Esophagus mucosa (tissue), 1 donor: ENCODE measurements at places on chromosomes 13 and 19.
A peak's percentile ranks its signal among the peaks of the same experiment; 100 is the strongest.

DNA sequence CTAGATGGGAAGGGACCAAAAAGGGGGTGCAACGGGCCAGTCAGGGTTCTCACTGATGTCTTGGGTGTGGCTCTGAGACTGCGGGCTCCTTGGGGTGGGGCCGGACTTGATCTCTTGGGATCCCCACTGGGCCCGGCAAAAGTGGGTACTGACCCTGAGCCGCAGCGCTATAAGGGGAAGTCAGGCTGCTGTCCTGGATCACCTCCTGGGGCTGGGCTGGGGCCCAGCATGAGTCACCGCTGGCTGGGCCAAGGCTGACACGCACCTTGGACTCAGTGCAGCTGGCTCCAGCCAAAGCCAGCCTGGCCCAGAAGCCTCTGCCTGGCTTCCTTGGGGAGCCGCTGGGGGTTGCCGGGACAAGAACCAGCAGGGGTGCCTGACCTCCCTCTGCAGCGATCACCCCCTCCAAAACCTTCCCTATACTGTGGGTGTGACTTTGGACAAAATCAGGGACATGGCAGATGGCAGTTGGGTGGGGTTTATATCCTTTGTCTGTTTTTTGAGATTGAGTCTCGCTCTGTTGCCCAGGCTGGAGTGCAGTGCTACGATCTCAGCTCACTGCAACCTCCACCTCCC is 617 bp upstream of the IQCN start:
- ATAC-seq = peak; percentile 80

DNA sequence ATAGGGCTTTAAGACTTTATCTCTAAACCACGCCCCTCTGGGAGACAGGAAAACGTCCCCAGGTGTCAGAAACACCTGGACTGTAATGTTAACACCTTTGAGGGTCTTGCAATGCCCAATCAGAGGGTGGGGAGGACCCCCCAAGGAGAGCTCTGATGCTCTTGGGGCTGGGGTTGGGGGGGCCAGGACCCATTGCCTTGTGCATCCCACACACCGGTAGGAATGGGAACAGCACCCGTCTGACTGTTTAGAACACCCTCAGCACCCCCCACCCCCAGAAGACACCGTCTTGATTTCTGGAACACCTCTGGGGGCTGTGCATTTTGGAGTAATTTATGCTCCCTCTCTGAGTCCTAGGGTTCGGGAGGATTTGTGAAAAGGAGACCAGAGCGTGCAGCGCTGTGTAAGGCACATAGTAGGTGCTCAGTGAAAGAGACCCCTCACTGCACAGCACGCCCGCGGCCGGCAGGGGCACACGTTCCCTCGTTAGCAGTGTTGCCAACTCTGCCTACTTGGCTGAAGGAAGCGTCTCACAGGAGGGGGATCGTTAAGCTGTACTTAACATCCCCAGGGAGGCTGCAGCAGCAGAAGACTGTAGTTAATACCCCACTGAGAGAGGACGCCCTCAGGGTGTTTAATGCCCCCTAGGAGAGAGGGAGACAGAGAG is 2.8 kb upstream of the ERFL start:
- ATAC-seq = no peak

- ATAC-seq = no peak
Observed at GRCh38 chr19:38370299-38370698, 4.1 kb upstream of the PSMD8 start.

DNA sequence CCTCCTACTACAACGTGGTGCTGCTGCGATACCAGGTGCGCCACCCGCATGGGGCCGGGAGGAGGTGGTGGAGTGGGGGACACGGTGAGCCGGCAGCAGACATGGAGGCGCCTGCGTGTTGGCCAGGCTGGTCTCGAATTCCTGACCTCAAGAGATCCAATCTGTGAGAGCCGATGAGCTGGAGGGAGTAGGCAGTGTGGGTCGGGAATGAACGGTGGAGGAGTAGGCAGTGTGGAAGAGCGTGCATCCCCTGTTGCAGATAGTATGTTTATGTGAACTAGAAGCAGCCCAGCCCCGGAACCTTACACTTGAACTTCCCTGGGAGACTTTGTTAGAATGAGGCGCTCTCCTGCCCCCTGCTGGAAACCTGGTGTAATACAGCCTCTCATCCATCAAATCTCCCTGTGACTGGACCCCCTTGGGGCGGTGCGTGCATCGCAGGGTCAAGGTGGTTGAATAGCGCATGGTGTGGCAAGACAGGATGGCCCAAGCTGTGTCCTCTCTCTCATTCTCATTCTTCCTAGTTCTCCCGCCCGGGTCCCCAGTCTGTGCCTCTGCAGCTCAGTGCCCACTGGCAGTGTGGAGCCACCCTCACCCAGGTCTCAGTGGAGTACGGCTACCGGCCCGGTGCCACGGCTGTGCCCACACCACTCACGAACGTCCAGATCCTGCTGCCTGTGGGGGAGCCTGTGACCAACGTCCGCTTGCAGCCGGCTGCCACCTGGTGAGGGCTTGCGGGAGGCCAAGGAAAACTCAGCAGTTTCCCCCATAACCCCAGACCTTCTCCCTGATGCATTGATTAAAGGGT is 10.5 kb upstream of the B3GNT3 start:
- ATAC-seq = peak; percentile 56

GRCh38 chr19:35468637-35469036 is 20.6 kb downstream of the FFAR2 start:
- ATAC-seq = peak; percentile 92

DNA sequence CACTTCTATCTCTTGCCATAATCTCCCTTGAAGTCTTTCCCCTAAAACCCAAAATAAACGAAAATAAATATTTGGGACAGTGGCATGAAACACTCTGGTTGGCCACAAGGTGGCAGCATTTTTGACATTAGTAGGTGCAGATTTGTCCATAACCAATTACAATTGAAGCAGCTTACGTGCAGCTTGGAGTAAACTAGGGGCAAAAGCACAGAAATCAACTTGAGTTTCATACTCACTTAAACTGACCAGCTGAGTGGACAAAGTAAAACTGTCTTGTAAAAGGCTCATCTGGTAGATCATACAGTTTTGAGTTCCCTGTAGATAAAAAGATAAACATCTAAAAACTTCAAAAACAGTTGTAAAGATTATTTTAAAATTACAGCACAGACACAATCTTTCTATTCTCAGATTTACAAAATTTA is 18.8 kb downstream of the PDCD5 start:
- peak; percentile 46 for ATAC-seq

DNA sequence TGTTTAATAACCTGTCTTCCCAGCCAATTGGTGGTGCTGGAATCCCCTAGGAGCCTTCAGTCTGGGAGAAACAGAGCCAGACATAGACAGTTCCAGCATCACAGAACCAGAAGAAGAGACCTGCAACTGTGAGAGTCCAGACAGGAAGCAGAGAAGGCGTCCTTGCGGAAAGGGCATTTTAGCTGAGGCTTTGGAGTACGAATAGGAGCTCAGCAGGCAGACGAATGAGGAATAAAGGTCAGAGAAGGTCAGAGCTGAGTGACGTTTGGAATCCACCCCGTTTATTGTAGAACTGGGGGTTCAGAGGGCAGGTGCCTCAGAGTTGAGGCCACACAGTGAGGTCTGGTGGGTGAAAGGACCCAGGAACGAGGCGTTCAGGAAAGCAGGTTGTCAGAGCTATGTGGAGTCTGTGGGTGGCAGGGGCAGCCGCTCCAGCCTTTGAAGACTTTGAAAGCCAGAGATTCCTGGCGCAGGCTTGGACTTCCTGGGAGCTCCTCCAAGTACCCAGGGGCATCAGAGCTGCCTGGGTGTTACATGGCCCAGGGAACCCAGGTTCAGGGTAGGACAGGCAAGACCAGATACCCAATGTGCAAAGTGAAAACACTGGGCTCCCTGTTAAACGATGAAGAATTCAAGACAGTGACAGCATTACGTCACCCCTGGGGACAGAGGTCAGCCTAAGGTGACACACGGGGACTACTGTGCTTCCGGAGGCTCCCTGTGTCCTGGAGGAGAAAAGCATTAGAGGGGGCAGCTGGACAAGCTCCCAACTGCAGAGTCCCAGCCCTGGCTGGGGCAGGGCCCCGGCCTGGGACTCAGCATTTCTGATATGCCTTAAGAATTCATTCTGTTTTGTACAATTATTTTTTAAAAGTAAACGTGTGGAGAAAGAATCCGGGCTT is 5.5 kb downstream of the ARRDC2 start:
- peak; percentile 3 for ATAC-seq

GRCh38 chr13:95937714-95938320 is 115.4 kb downstream of the UGGT2 start:
- ATAC-seq = no peak
